ENCODE measurements at places on chromosomes 2 and 18.

- no peak for DNase-seq
Observed at GRCh38 chr2:102788216-102788884, 26.5 kb downstream of the TMEM182 start.

DNA sequence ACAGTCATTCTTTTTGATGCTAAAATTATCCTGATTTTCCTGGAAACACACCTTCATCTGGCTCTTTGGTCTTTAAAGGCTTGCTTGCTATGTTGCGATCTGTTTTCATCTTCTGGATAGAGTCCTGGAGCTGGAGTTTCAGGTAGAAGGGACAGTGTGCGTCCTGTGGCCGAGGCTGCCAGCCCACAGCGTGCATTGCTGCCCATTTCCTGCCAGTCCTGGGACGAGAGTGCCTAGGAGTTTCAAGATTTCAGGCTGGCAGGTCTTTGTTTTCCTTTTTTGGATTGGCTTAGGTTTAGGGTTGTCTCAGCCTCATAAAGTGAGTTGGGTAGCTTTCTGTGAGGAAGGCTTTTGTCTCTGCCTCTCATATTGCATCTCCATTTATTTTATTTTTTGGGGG is 14.5 kb downstream of the DGKD start:
- no peak for DNase-seq

DNA sequence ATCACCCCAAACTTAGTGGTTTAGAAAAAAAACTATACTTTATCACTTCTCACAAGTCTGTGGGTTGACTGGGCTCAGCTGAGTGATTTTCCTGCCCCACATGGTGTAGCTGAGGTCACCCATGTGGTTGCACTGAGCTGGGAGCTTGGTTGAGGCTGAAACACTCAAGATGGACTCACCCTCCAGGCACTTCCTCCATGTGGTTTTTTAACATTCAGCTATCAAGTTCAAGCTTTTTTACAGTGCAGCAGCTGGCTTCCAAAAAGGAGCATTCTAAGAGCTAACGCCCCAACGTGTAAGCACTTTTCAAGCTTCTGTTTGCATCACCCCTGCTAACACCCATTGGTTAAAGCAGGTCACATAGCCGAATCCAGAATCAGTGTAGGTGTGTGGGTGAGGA is 105.9 kb upstream of the CREB1 start:
- DNase-seq: peak; percentile 57

DNA sequence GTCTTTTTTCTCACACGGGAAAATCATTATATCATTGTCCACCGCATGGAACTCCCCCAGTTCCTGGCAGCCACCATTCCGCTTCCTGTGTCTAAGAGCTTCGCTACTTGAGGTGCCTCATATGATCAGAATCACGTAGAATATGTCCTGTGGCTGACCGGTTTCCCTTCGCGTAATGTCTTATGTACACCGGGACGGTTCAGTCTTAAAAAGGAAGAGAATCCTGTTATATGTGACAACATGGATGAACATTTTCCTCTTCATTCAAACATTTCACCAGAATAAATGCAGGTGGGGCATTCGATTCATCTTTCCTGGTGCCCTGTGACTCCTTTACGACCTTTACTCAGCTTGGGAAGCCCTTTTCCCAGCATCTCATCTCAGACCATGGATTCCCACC is 131.7 kb upstream of the TWIST2 start:
- no peak for DNase-seq

Data from activated naive CD4-positive, alpha-beta T cell treated with anti-CD3 and anti-CD28 coated beads, Interleukin-2, amount 10 ng/mL, durations not matched to agents 7 days and 5 days (primary cell).